ENCODE measurements at places on chromosomes 7 and 10.
A peak's percentile ranks its signal among the peaks of the same experiment; 100 is the strongest.

- DNase-seq: peak; percentile 38
Measured at GRCh38 chr7:131557652-131558385, 1.4 kb upstream of the PODXL start.

DNA sequence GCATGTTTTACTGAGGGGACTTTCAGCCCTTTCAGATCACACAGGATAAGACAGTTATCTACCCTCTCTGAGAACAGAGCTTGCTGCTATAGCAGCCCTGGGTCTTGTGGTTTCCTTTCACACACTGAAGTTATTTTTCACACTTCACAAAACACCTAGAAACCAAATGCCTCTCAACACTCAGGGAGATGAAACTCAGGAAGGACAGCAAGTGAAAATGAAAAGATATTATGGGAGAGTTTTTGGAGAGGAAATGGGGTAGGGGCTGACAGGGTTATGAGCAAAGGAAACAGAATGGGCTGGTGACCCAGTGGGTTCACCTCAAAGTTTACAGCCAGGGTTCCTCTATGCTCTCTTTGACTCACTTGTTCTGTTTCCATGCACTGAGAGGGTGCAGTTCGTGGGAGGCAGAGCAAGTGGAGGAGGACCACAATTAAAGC is 17.0 kb upstream of the GIMAP2 start:
- no peak for DNase-seq

DNA sequence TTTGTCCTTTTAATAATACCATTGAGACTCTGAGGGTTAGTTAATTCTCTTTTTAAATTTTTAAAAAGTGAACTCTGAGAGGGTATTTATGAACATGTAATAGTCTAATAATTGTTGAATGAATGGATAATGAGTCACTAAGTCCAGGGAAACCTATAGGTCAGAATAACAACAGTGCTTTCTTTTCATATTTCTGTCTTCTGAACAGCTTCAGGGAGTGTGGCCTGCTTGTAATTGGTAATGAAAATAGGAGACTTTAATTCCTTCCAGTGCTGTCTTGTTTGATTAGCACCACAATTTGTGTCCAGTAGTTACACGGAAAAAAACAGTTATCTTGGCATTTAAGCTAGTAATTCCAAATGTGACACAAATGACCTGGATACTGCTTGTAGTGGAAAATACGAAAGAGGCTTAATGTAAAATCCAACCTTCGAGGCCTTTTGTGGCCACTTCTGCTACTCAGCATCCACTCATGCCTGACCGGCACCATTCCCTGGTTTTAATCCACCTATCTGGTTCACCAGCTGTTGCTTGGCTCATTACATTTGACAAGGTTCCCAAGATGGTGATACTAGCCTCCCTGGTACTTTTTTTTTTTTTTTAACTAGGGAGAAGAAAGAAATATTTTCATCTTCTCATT is 149.3 kb upstream of the IMMP2L start:
- no peak for DNase-seq

GRCh38 chr10:84241185-84241790 is at the start of gene LRIT1:
LRIT1 (minus strand) TSS chr10:84241546; CDS start chr10:84241439, 107 bp downstream.
- DNase-seq: no peak

DNA sequence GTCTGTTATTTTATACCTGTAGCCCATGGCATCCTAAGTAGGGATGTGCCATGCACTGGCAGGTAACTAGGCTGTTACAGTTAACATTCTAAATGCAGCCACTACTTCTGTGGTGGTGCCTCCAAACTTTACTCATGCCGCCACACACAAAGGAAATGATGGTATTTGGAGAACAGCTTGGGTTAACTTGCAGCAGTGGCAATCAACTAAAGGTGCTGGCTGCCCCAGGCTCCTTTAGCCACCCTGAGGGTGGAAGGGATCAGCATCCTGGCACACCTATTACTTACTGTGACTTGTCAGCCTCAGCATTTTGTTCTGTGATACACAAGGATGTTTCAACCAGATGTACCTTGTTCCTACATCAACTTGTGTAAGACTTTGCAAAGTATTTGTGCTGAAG is 221.8 kb upstream of the PPP1R3A start:
- DNase-seq: no peak

DNA sequence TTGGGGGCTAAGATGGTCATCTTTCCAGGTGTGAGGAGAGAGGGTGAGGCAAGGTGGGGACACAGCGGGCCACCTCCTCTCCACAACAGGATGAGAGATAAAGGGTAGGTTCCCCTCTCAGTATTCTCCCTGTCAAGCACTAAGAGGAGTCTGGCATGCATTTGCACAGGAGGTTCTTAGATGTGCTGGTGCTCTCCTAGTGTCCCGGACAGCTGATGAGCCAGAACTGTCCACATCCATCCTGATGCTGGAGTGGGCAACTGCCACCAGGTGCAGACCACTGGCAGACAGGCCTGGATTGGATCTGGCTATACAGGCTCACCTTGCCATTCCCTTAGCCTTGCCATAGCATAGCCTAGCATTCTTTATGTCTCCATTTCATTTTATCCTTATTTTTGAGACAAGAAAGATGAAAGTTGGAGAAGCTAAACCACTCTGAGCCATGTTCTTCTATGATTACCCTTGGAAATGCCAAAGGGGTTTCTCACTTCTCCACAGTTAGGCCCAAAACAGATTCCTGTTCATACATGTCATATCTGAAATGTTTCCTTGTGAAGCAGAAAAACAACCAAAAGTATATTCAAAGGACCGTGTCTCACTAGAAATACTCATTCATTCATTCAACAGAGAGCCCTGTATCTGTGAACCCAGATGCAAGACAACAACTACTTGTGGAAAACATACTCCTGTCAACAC is 48.8 kb upstream of the ANTXRL start:
- no peak for DNase-seq

- DNase-seq: no peak
Measured at GRCh38 chr7:146565872-146566271, 449.3 kb downstream of the CNTNAP2 start.

DNA sequence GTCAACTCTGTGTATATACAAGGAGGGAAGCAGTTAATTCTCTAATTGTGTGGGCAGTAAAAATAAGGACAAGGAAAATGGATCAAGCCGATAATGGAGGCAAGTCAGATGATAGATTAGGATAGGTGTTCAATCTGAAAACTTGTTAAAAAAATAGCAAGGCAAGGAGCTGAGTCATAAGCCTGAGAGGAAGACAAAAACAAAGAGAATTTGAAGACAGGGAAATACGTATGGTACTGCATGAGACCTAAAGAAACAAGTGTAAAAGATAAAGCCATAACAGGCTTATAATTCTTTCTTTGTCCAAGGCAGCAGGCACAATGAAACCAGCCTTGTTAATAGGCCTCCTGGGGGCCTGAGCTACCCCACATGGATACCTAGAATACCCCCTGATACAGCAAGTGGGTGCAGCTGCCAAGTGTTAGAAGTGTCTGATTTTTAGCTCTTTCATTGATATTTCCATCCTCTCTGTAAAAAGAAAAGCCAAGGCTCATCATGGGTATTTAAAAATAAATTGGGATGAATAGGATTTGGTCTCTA is 1570.6 kb upstream of the LRRTM3 start:
- DNase-seq: no peak

DNA sequence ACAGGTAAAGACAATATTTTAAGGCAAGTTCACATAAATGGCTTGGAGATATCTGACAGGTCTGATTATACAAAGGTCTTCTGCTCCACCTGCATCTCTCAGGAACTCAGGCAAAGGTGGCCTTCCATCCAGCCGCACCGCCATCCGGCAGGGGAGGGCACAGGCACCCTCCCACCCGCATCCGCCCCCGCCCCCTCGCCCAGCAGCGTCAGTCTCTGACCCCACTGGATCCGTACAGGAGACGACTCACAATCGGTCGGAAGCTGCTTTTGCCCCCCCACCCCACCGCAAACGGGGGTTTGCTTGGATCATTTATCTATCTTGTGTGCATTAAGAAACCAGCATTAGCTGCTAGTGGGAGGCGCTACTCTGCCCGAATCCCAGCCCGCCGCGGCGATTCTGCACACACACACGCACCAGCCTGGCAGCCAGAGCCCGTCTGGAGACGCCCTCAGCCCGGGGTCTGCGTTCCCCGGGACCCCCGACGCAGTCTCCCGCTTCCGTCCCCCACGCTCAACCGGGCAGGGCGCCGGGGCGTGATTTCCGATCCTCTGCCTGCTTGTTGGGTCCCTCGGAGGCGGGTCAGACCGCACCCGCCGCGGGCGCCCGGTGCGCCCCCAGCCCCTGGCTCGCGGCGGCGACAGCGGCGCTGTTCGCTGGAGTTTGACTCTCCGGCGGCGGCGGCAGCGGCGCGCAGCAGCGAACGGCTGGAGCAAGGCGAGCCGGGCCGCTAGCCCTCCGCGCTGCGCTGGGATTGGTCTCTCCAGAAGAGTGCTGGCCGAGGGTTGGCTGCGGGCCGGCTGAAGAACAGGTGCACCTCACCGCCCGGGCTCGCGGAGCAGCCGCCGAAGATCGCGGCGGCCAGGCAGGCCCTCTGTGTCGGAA is 820 bp upstream of the NRG3 start:
- peak; percentile 77 for DNase-seq

GRCh38 chr10:90288391-90288933 is 569.4 kb downstream of the HTR7 start:
- DNase-seq: no peak

- DNase-seq: no peak
Measured at GRCh38 chr7:80182630-80183276, 48.1 kb downstream of the GNAI1 start.

- no peak for DNase-seq
Measured at GRCh38 chr7:16919440-16919839, 37.7 kb upstream of the AGR3 start.

DNA sequence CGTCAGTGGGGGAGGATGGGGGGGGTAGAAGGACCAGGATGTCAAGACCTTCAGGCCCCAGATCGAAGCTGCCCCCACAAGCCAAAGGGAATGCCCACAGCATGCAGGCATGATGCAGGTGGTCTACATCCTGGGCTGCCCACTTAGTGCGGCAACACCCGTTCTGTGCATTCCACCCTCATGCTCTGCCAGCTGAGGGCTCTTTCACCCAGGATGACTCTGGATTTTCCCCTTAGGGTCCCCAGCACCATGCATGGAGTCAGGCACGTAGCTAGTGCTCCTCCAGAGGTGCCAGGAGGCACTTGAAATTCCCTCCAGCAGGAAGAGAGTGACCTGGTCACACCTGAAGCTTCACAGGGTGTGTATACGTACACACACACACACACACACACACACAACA is 66.2 kb downstream of the SH3PXD2A start:
- no peak for DNase-seq

- DNase-seq: no peak
Measured at GRCh38 chr10:79472951-79473350, 27.5 kb upstream of the ZCCHC24 start.

- peak; percentile 15 for DNase-seq
Measured at GRCh38 chr7:138008588-138009349, 6.9 kb upstream of the CREB3L2 start.

GRCh38 chr10:99784016-99784726 is 1.7 kb downstream of the ABCC2 start:
- no peak for DNase-seq

GRCh38 chr7:64849250-64849923 is 53.7 kb upstream of the ZNF273 start:
- peak; percentile 38 for DNase-seq

GRCh38 chr10:113131613-113132261 is 181.7 kb downstream of the TCF7L2 start:
- no peak for DNase-seq

GRCh38 chr10:116631871-116632295 is 11.1 kb downstream of the PNLIPRP2 start:
- DNase-seq: no peak

- no peak for DNase-seq
Measured at GRCh38 chr10:14063531-14064285, 267.0 kb downstream of the FRMD4A start.

- no peak for DNase-seq
Measured at GRCh38 chr7:31133497-31133896, 81.4 kb downstream of the ADCYAP1R1 start.

DNA sequence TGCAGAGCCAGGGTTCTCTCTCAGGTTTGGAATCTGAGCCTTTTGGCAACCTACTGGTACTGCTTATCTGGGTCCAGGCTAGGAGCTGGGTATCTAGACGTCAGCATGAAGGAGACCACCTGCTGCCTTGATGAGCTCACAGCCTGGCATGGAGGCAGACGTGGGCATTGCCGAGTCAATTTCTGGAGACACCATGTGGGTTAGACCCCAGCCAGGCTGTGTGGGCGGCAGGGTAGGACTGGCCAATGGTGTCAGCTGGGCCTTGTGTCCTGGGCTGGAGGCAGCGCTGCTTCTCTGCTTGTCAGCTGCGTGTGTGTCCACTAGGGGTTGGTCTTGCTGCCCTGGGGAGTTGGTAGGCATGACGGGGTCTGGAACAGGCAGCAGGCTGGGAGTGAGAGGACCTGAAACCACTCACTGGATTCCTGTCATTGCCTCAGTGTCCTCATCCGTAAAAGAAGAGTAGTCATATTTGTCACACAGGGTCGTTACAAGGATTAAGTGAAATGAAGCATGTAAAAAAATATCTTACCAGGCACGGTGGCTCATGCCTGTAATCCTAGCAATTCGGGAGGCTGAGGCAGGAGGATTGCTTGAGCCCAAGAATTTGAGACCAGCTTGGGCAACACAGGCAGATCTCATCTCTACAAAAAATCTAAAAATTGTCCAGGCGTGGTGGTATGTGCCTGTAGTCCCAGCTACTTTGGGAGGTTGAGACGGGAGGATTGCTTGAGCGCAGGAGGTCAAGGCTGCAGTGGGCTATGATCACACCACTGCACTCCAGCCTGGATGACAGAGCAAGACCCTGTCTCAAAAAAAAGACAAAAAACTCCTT is 31.7 kb upstream of the ANKRD2 start:
- DNase-seq: no peak

- DNase-seq: no peak
Measured at GRCh38 chr7:141003172-141004065, 11.3 kb downstream of the MRPS33 start.

GRCh38 chr10:94103801-94104221 is 110.1 kb downstream of the PLCE1 start:
- DNase-seq: no peak

GRCh38 chr7:151247611-151248345 is 716 bp downstream of the SMARCD3 start:
- DNase-seq: no peak

DNA sequence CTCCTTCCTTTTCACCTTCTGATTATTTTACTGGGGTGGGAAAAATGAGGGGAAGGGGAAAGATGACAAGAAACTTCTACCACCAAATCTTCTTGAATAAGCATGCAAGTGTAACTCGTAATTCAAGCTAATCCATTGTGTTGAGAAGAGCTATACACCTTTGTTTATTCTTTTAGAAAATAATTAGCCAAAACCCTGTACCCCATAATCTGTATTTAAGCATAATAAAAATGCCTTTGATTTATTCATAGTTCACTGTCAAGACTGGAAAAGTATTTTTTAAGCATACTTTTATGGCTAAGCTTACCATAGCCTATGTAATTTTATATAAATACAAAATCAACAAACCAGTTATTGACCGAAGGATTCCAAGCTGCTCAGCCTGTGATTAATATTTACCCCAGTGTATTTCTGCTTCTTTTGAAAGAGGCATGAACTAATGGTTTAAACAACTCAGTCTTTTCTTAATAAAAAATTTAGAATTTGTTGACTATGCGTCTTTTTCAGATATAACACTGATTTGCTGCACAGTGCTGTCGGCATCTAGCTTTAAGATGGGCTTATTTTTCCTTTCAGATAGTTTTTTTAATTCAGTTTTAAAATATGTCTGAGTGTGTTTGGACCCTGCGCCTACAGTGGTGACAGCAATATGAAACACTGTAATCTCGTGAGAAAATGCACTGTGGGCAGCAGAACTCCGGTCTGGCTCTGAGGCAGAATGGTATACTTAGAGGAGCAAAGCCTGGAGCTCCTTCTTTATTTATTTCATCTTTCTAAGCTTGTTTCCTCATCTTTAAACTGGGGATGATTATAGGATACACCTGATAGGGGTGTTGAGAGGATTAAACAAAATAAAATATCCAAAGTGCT is 238.8 kb upstream of the LRGUK start:
- DNase-seq: no peak

- no peak for DNase-seq
Measured at GRCh38 chr10:92886334-92886961, 38.1 kb downstream of the EXOC6 start.

All from BE2C (cell line).